KBM-7 (cell line): ENCODE measurements at places on chromosomes 12 and 14.

DNA sequence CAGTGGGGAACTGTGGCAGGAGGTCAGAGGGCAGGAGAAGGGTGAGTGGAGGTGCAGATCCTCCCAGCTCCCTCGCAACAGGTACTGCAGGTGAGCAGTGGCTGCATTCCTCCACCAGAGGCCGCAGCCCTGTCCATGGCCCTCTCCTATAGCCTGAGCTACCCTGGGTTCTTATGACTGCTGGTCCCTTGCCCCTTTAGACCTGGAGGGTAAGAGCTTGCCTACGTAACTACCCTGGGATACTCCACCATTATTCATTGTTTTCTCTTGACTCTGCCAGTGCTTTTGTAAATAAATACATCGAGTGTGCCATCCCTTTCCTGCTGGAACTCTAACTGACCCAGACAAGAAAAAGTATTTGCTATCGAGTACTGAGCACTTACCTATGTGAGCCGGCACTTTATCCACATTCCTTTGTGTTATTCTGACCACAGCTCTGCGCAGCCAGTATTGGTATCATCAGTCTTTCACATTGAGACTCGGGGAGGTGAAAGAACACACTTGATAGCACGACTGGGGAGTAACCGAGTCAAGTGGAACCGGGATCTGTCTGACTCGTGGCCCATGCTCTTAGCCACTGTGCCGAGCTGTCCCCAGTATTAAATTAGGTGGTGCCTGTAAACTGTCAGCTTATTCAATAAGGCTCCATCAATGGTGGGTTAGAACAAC, 38.5 kb downstream of the LTBP2 start:
- DNase-seq = no peak

DNA sequence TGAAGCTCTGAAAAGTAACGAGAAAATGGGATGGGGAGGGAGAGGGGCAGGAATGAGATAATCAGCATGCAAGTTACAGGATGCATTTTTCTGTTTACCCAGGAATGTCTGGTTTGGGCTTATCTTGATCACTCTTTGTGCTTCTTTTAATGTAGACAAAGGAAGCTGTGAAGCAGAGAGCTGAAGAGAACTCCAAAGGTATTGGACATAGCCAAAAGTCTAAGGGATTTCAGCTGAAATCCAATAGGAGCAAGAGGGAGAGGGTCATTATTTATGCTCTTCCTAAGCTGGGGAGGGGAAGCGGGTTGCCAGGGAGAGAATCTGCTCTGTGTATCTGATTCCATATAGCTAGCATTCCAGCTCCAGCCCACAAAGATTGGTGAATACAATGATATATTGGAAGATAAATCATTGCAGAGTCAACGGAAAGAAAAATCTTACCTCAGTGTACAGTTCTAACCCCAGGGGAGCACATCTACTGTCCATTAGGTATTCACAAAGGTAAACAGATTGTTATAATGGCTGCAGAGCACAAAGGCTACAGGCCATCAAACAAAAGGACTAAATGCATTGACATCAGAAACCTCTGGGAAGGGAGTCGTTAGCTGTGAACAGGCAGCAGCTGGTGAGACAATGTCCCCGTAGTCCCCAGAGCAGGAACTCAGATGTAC, 61.0 kb upstream of the PELI2 start:
- DNase-seq = no peak

GRCh38 chr12:131869871-131870418, 24.5 kb upstream of the ULK1 start:
- no peak for DNase-seq

DNA sequence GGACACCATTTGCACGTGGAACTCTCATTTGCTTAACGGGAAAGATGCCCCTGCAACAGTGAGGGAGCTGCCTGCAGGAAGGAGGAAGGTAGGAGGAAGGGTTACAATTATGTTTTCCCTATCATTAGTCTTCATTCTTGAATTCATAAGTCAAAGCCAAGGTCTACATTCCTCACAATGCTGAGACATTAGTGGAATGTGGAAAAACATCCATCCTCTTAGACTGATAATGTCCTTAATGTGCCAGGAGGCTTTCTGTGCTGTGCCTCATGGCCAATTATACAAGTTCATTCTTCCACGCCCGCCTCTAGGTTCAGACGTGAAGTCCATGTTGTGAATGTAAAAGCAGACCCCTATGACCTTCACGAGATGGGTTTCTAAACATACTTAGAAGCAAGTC, 1212.4 kb upstream of the TMEM132C start:
- DNase-seq = no peak

DNA sequence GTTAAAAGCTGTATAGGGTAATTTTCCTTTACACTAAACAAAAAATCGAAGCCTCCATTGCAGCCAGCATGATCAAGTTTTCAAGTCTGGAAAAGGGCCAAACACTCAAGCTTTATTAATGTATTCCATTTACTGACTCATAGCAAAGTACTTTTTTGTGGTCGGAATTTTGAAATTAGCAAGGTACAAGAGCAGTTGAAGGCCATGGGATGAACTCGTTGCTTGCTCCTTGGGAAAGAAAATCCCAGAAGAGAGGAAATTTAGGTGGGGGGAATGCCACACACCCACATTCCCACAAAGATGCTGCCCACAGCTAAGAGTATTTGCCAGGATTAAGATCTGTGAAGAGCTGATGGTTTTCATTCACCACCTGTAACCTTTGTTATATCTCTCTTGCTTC, 333.7 kb downstream of the EGLN3 start:
- DNase-seq = no peak

DNA sequence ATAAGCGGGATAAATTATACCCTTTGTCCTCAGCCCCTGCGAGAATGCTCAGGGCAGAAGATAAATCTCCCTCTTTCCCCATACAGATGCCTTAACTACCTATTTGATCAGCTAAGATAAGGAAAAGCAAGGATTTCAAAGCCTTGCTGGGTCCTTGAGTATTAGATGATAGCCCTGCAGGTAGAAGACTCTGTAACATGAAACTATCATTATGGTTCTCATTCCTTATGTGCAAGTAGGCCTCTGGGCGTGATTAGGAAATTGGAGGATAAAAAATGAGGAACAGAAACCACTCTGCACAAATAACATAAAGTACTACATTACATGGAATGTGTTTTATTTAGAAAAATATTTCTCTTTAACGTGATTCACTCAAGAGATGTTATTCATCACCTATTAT, 14.5 kb upstream of the WDR89 start:
- no peak for DNase-seq

DNA sequence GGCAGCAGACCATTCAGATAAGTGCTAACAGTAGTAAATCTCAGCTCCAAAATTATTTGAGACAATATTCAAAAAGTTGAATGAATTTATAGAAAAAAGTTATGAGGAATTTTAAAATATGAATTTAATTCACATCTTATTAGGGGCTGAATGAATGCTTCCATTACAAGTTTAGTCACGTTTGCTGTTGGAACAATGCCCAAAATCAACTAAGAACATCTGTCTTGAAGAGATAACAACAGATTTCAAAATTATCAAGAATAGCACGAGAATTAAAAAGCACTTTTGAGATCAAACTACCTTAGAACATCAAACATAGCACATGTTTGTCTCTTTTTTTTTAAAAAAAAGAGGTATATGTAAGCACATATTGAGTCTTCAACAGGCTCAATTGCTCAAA, 115.4 kb upstream of the PPFIA2 start:
- no peak for DNase-seq

DNA sequence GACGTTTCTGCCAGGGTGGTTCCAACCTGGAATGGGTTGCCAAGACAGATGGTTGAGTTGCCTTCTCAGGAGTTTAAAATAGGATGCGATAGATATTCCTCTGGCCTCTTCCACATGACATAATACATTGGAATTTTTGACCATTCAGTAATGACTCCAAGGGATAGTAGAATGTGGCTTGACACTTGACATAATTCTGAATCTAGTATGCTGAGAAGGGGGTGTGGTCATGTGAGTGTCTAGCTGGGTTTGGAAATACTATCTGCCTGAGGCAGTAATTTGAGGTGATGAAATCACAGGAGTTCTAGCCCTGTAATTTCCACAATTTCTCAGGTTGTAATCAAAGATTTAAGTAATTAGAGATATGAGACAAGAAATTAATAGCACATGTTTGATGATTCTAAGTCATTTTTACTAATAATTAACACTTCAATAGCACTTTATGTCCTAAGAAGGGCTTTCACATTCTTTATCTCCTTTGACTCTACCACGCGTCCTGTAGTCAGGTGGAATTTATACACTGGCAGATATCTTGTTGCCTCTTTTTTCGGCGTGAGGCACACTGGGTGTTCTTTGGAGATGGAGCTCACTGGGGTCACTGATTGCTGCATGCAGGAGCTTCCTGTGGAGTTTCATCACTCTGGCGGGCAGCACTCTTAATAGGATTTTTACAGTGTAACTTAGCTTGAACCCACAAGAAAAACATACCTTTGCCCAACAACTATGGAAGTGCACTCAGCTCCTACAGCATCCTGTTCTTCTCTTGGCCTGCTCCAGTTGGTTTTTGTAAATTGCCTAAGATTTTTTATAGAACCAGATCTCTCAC, 3.2 kb upstream of the AMIGO2 start:
- no peak for DNase-seq

DNA sequence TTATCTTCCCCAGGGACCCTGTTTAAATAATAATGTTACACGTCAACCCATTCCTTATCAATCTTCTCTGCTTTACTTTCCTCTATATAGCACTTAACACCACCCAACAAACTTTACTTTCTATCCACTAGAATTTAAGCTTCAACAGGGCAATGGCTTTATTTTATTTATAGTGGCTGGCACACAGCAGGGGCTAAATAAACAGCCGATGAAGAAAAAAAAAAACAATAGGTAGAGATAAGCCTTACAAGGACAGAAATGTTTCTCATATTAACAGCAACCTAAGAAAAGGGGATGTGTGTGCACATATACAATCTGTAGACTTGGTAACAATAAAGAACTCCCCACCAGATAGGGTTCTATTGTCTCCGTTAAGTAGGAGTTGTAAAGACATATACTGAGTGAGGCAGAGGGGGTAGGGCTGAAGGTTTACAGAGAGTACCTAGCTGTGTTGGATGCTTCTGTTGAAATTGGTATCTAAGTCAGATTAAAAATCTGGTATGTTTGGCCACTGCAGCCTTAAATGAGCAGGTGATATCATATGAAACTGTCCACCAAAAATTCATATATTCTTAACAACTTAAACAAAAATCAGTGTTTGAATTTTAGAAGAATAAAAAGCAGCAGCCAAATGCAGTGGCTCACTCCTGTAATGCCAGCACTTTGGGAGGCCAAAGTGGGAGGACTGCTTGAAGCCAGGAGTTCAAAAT, 24.7 kb upstream of the AP4S1 start:
- no peak for DNase-seq

- DNase-seq = no peak
These were observed 254.8 kb downstream of the PRKD1 start for GRCh38 chr14:29672831-29673230.
